C1 segment of cervical spinal cord (tissue), 14 donors: ENCODE measurements at places on chromosomes 3 and 15.

DNA sequence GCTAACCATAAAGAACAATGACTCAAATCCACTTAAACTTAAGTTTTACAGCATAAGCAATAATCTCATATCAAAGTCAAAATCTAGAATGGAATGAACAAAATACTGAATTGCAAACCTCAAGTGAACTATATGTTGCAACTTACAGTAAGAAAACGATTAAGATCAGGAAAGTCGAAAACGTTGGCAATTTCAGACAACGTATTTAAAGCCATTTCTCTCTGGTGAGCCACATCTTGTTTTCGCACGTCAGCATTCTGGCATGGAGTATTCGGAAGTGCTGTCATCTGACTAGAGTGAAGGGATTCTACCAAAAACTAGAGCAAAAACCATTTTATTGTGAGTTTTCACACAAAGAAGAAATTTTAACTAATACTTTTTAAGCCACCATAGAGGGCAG, 28.5 kb downstream of the ATR start:
- DNase-seq: no peak

DNA sequence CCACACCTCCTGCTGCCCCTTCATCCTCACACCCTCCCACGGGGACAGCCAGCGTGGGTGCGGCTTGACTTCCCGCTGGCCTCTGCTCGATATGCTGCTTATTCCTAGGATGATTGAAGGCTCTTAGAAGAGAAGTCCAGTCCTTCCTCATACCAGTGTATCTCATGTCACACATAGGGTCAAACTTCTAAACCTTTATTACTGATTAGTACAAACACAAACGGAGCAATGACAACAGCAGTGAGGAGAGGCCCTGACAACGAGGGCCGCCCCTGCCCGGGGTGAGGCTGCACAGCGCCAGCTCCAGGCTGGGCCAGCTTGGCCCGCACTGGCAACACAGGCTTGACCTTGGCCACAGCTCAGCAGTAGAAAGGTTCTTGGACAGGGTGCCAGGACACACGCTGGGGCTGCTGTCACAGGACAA, 3.7 kb downstream of the CIB1 start:
- no peak for DNase-seq

- DNase-seq: no peak
Measured at GRCh38 chr15:59406446-59406845, 31.5 kb upstream of the FAM81A start.

- DNase-seq: no peak
Measured at GRCh38 chr3:163766112-163766511, 1312.2 kb downstream of the SI start.

GRCh38 chr3:69642606-69643005, 96.7 kb upstream of the MITF start:
- no peak for DNase-seq

DNA sequence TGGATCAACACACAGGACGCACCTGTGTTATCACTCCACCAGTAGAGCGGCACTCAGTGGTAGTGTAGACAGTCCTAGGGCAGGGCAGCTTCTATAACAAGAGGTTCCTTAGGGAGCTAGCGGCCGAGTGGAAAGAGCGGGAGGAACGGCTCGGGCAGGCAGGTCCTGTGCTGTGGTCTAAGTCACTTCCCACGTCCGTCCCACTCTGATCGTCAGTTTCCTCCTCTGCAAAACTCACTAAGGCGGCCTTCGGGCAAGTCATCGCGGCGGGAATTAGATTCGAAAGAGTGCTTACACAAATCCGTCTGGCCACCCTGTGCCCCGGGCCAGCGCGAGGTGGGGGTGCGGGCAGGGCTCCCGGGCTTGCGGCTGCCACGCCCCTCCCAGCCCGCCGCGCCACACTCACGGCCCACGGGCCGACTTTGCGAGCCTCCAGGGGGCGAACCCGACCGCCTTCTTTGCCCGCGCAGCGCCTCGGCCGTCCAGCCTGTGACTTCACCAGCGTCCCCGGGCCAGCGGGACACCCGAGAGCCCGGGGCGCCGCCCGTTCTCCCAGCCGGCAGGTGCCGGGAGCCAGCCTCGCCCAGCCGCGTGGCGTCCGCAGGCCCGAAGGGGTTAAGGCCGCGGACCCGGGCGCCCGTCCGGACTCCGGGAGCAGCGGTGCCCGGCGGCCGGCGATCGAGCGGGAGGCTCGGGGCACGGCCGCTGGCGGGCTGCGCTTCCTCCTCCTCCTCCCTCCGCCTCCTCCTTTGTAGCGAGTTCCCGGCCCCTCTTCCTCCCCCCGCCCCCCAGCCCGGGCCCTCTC, 416 bp upstream of the CORO2B start:
- DNase-seq: peak; percentile 73

DNA sequence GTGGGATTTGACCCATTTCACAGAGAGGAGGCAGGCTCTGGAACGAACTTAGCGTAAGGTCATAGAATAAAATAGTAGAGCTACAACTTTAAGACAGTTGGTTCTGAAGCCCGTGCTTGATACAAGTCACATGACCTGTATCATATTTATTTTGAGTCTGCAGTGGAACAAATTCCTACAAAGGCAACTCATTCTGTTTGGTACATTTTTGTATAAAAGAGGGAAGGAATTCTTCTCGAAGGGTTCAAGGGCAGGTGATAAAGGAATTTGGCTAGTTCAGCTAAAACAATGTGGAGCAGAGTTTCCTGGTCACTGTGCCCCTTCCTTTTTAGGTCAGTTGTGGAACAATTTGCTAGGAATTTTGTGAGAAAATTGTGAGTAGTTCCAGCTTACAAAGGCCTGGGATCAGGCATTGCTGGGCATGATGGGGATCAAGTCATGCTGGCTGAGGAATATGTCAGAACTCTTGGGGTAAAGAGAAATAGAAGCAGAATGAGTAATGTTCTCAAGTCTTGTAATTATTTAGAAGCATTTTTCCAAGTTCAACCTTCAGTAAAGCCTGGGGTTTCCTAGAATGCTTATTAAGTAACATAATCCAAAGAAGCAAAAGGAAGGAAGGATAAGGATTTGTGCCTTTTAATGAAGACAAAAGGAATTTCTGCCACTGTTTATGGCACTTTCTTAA, 19.1 kb downstream of the USP3 start:
- DNase-seq: no peak

- DNase-seq: no peak
Measured at GRCh38 chr3:71641674-71642073, 58.1 kb upstream of the FOXP1 start.

DNA sequence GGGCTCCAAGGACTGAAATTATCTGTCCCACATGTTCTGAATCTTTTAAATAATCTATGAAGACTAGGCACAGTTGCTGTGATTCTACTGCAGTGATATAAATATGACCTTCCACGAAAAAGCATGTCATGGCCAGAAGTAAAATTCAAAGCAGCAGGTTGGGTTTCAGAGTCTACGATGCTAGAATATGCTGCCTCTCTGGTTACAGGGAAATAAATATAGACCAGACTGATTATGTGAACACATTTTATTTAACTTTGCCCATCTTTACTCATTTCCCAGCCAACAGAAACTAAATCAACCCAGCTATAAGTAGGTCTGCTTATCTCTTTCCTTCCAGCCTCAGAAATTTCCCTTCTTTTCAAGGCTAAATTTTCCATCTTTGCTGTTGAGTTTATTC, 19.9 kb upstream of the TM6SF1 start:
- no peak for DNase-seq
